ENCODE measurements at places on chromosomes 7 and 10. TPM values are rescaled to one million over a fixed set of nuclear protein-coding genes. Genes with fewer than 3 reads are reported as not detected.

SPDYE6 gene
- total RNA-seq = not detected

NPY4R2 gene
- total RNA-seq = not detected

CUEDC2 gene
- total RNA-seq = 41.7 TPM

EBLN1 gene
- not detected for total RNA-seq

DNA sequence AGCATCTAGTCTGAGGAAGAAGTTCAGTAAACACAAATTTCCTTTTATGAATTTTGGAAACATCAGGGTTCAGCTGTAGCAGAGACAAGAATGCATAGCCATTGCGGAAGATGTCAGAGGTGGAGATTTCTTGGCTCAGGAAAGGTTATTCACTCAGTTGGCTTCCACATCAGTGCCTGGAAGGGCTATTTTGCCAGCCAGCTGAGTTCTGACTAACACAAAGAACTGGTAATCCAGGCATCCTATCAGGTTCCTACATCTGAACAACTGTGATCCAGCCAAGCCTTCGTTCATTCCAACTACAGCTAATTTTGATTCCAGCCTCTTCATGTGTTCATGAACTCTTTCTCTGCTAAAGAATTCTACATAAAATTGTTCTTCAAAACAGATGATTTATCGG is 965.6 kb downstream of the XPNPEP1 start:
- no peak for DNase-seq
- H3K4me1 ChIP-seq = no peaks in the 10 kb centered on the region
- H3K36me3 ChIP-seq = no peaks in the 10 kb centered on the region
- H3K4me3 ChIP-seq = no peak overlapping the region
- no peaks in the 10 kb centered on the region for H3K27me3 ChIP-seq

DNA sequence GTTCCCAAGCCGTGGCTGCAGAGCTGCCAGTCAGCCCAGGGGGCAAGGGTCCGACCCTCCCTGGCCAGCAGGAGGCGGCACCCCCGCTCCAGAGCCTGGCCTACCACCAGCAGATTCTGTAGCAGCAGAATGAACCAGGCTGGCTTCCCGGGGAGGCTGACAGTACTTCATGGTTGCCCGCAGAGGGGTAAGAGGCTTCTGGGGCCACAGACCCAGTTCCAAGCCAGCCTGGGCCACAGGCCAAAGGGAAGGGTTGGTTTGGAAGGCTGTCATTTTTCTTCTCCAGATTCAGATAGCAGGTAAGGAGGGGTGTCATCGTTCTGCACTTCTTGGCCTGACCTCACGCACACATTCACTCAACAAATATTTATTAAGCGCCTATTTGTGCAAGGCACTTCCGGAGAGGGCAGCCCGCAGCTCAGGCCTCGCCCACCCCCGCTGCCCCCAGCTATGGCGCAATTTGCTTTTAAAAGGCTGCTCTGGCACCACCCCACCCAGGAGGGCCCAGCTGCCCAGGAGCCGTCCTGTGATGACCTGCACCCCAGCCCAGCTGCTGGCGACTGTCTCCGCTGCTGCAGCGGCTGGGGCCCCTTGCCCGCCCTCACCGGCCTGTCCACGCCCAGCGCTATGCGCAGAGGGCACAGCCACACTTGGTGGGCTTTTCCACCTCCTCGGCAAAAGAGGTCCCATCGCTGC is 168.5 kb downstream of the LCOR start:
- no peak overlapping the region for H3K27ac ChIP-seq
- no peak overlapping the region for H3K4me3 ChIP-seq
- no peaks in the 10 kb centered on the region for H3K36me3 ChIP-seq
- no peaks in the 10 kb centered on the region for H3K4me1 ChIP-seq
- no peaks in the 10 kb centered on the region for H3K27me3 ChIP-seq
- DNase-seq = no peak

DNA sequence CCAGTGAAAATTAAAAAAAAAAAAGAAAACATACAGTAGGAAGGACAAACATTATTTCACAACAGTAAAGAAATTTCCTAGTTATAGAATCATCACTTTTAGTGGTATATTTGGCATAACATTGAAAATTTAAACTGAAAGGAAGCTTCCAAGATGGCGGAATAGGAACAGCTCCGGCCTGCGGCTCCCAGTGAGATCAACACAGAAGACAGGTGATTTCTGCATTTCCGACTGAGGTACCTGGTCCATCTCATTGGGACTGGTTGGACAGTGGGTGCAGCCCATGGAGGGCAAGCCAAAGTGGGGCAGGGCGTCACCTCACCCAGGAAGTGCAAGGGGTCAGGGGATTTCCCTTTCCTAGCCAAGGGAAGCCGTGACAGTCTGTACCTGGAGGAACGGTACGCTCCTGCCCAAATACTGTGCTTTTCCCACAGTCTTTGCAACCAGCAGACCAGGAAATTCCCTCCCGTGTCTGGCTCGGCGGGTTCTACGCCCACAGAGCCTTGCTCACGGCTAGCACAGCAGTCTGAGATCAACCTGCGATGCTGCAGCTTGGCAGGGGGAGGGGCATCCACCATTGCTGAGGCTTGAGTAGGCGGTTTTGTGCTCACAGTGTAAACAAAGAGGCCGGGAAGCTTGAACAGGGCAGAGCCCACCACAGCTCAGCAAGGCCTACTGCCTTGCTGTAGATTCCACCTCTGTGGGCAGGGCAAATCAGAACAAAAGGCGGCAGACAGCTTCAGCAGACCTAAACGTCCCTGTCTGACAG is 19.4 kb downstream of the PON3 start:
- H3K4me1 ChIP-seq = no peaks in the 10 kb centered on the region

- peaks cover 5% of the 10 kb centered on the region for H3K4me1 ChIP-seq
- no peaks in the 10 kb centered on the region for H3K27me3 ChIP-seq
- H3K4me3 ChIP-seq = no peak overlapping the region
- DNase-seq = no peak
- peaks cover 20% of the 10 kb centered on the region for H3K36me3 ChIP-seq
- no peak overlapping the region for H3K27ac ChIP-seq
Observed at GRCh38 chr7:7569081-7569527, 2.4 kb downstream of the MIOS start.

GRCh38 chr10:24206334-24206733 is 2.6 kb upstream of the KIAA1217 start:
- no peak overlapping the region for H3K27ac ChIP-seq
- no peak overlapping the region for H3K4me3 ChIP-seq
- no peaks in the 10 kb centered on the region for H3K27me3 ChIP-seq

- no peaks in the 10 kb centered on the region for H3K4me1 ChIP-seq
- DNase-seq = no peak
- H3K36me3 ChIP-seq = no peaks in the 10 kb centered on the region
- no peak overlapping the region for H3K27ac ChIP-seq
- no peaks in the 10 kb centered on the region for H3K27me3 ChIP-seq
- no peak overlapping the region for H3K4me3 ChIP-seq
Observed at GRCh38 chr10:200405-200804, 65.2 kb downstream of the ZMYND11 start.

GRCh38 chr10:131640045-131640644 is 260.7 kb upstream of the PPP2R2D start:
- DNase-seq = no peak
- H3K27me3 ChIP-seq = no peaks in the 10 kb centered on the region
- no peak overlapping the region for H3K27ac ChIP-seq

GRCh38 chr7:127934711-127935110 is 96.5 kb downstream of the LRRC4 start:
- DNase-seq = no peak
- peaks cover 1% of the 10 kb centered on the region for H3K36me3 ChIP-seq
- H3K4me1 ChIP-seq = peaks cover 2% of the 10 kb centered on the region

DNA sequence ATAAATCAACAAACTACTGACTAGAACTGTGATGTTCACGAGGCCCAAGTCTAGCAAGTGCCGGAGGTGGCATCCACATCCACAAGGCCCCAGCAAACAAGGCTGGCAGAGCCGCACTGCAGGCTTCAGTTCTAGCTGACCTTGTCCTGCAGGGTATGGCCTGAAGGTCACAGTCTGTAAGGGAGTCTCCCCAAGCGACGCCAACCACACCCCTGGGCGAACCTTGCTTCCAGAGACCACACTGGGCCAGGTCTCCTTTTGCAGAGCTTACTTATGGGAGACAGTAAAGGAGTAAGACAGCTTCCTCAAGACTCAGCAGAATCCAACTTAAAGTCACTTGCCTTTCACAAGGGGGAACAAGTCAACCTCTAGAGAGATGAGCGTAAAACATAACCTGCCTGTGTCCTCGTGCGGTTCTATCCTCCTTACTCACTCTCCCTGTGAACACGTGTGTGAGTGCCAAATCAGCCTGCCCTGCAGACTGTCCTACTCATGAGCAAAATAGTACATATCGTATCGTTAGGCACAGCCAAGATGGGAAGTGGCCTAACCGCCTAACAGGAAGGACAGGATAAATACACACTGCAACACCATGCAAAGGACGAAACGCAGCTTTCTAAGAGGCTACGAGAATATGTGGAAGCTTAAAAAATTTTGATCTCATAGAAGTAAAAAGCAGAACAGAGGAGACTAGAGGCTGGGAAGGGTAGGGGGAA is 22.7 kb downstream of the FAM53B start:
- no peaks in the 10 kb centered on the region for H3K36me3 ChIP-seq
- H3K4me3 ChIP-seq = no peak overlapping the region
- H3K4me1 ChIP-seq = no peaks in the 10 kb centered on the region
- H3K27me3 ChIP-seq = no peaks in the 10 kb centered on the region
- H3K27ac ChIP-seq = no peak overlapping the region

DNA sequence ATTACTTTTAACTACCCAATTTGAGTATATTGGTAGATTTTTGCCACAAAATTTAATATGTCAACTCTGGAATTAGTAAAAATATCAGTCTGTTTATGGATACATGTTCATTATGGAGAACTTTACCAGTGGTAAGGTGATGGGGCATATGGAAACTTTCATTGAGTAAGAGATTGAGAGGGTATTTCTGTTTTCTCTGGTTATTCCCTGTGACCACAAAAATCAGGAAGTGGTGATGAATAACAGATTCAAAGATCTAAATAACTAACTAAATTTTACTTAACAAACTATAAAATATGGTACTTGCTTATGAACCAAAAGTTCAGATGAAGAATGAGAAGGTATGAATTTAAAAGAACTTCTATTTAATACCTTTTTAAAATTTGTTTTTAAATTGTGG is 22.1 kb upstream of the STEAP4 start:
- H3K4me3 ChIP-seq = no peak overlapping the region
- no peak for DNase-seq
- no peaks in the 10 kb centered on the region for H3K36me3 ChIP-seq

GRCh38 chr10:104242545-104242944 is 10.4 kb upstream of the CFAP43 start:
- H3K27me3 ChIP-seq = no peaks in the 10 kb centered on the region
- no peaks in the 10 kb centered on the region for H3K4me1 ChIP-seq
- no peaks in the 10 kb centered on the region for H3K36me3 ChIP-seq
- no peak overlapping the region for H3K27ac ChIP-seq
- H3K4me3 ChIP-seq = no peak overlapping the region
